ENCODE measurements at places on chromosomes 12 and 14. TPM values are rescaled to one million over a fixed set of nuclear protein-coding genes. Genes with fewer than 3 reads are reported as not detected.

DNA sequence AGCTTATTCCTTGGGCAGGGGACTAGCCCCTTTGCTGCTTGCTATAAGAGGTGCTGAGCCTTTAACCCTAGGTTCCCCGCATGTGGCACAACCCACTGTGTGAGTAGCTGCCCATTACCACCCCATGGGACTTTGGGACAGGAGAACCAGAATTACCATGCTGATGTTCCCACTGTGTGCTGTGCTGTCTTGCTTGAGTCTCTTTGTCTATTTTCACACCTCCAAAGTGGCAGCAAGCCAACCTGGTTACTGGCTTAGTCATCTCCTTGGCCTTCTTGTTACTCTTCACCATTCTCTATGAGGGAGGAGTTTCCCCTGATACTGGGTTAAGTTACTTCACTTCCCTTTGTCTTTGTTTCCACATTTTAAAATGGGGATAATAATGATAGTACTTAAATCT, 73.4 kb upstream of the ETV6 start:
- H3K4me3 ChIP-seq: no peak overlapping the region
- H3K4me1 ChIP-seq: peaks cover 16% of the 10 kb centered on the region
- peaks cover 10% of the 10 kb centered on the region for H3K27me3 ChIP-seq

The LRIG3 gene
- total RNA-seq: not detected

The GUCY2C gene
- not detected for total RNA-seq

- peaks cover 3% of the 10 kb centered on the region for H3K36me3 ChIP-seq
- DNase-seq: no peak
- peaks cover 6% of the 10 kb centered on the region for H3K4me1 ChIP-seq
- H3K4me3 ChIP-seq: no peak overlapping the region
- H3K27ac ChIP-seq: no peak overlapping the region
Measured at GRCh38 chr12:59737725-59738463, 142.1 kb downstream of the SLC16A7 start.

The NAA30 gene
- 20.4 TPM for total RNA-seq

DNA sequence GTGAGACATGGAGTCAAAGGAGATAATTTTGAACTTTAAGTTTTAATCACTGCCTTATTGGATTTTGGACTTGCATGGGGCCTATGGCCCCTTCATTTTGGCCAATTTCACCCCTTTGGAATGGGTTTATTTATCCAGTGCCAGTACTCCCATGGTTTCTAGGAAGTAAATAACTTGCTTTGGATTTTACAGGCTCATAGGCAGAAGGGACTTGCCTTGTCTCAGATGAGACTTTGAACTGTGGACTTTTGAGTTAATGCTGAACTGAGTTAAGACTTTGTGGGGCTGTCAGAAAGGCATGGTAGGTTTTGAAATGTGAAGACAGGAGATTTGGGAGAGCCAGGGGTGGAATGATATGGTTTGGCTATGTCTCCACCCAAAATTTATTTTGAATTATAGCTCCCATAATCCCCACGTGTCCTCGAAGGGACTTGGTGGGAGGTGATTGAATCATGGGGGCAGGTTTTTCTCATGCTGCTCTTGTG, 448.1 kb downstream of the NAV3 start:
- no peaks in the 10 kb centered on the region for H3K4me1 ChIP-seq
- no peaks in the 10 kb centered on the region for H3K27me3 ChIP-seq
- H3K4me3 ChIP-seq: no peak overlapping the region

GRCh38 chr12:26648066-26648465, 184.9 kb downstream of the ITPR2 start:
- H3K4me3 ChIP-seq: no peak overlapping the region
- peaks cover 45% of the 10 kb centered on the region for H3K36me3 ChIP-seq
- H3K27ac ChIP-seq: no peak overlapping the region
- peaks cover 4% of the 10 kb centered on the region for H3K4me1 ChIP-seq
- no peaks in the 10 kb centered on the region for H3K27me3 ChIP-seq

The KRT75 gene
- total RNA-seq: not detected

- no peak overlapping the region for H3K4me3 ChIP-seq
- no peak overlapping the region for H3K27ac ChIP-seq
- no peak for DNase-seq
- peaks cover 14% of the 10 kb centered on the region for H3K27me3 ChIP-seq
- H3K4me1 ChIP-seq: no peaks in the 10 kb centered on the region
- no peaks in the 10 kb centered on the region for H3K36me3 ChIP-seq
Measured at GRCh38 chr14:100712490-100712889, 14.2 kb upstream of the DLK1 start.

DNA sequence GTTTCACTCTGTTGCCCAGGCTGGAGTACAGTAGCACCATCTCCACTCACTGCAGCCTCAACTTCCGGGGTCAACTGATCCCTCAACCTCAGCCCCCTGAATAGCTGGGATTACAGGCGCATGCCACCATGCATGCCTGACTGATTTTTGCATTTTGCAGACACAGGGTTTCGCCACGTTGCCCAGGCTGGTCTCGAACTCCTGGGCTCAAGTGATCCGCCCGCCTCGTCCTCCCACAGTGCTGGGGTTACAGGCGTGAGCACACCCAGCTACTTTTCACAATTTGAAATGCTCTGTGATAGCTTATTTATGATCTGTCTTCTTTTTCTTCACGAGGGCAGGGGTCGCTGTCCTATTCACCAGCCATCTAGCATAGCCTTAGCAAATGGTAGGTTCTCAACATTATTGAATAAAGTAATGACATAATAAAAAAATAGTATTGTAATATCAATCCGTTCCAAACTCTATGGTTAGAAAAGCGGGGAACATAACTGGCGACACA, 477 bp upstream of the DDX47 start:
- peaks cover 33% of the 10 kb centered on the region for H3K36me3 ChIP-seq
- H3K4me3 ChIP-seq: peak overlapping the region; percentile 93
- no peaks in the 10 kb centered on the region for H3K27me3 ChIP-seq
- H3K4me1 ChIP-seq: peaks cover 54% of the 10 kb centered on the region
- DNase-seq: no peak

The TMPRSS12 gene
- not detected for total RNA-seq

GRCh38 chr14:24312736-24313507, 1.6 kb downstream of the LTB4R start:
- H3K4me1 ChIP-seq: peaks cover 74% of the 10 kb centered on the region
- peaks cover 39% of the 10 kb centered on the region for H3K36me3 ChIP-seq
- peak overlapping the region; percentile 81 for H3K27ac ChIP-seq
- no peaks in the 10 kb centered on the region for H3K27me3 ChIP-seq
- peak overlapping the region; percentile 86 for H3K4me3 ChIP-seq

DNA sequence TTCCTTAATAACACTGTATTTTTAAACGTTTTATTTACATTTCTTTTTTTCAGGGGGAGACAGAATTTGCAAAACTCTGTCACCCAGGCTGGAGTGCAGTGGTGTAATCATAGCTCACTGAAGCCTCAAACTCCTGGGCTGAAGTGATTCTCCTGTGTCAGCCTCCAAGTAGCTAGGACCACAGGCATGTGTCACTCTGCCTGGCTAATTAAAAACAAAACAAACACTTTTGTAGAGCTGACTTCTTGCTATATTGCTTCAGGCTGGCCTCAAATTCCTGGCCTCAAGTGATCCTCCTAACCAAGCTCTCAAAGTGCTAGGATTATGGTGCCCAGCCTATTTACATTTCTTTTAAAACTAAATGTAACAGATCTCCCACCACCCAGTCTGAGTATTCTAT, 12.7 kb downstream of the CPSF6 start:
- H3K4me3 ChIP-seq: no peak overlapping the region
- H3K4me1 ChIP-seq: peaks cover 38% of the 10 kb centered on the region
- H3K27me3 ChIP-seq: no peaks in the 10 kb centered on the region
- peak overlapping the region; percentile 6 for H3K27ac ChIP-seq
- DNase-seq: no peak

DNA sequence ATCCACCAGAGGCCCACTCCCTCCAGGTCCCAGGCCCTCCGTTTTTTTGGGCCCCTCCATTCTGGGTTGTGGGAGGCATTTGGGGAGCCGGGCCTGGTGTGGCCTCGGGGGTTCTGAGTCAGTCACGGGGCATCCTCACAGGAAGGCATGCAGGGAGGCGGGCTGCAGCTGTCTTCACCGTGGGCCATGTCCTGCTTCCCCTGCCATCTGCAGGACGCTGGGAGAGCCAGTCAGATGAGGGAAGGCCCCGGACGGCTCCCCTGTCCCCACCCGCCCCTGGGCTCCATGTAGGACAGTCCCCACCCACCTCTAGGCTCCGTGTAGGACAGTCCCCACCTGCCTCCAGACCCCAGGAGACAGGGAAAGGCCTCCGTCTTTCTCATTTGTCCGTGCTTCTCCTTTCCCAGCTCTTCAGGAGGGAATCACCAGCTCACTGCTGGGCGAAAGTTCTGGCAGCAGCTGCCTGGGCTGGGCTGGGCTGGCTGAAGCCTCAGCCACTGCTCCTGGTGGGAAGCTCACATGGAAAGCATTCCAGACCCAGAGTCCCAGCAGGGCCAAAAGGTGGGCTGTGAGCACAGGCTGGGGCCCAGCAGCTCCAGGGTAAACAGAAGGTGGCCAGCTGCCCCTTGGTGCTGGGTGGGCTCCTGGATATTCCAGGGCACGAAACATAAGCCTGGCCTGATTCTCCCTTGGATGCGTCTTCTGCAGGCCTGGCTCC, 217.8 kb downstream of the KIF26A start:
- no peaks in the 10 kb centered on the region for H3K36me3 ChIP-seq
- no peaks in the 10 kb centered on the region for H3K4me1 ChIP-seq
- H3K27ac ChIP-seq: no peak overlapping the region

The ADCY4 gene
- 1.6 TPM for total RNA-seq

The SERPINA3 gene
- total RNA-seq: not detected

The NRXN3 gene
- total RNA-seq: not detected
